ENCODE measurements at places on chromosomes 16 and 17.
A peak's percentile ranks its signal among the peaks of the same experiment; 100 is the strongest.

DNA sequence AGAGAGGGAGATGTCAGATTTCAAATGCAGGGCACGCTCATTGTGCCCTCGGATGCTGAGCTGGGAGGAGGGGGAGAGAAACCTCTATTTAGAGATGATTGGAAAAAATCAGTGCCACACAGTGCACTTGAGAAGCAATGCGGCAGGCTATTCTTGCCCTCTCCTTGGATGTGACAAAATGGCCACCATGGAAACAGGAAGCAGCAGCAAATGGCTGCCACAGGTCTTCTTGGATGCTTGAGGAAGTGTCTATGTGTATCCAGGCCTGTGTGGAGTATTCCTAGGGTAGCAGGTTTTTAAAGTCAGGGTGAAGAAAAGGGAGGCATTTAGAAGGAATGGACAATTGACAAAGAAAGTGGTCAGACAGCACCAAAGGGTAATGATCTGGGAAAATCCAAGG, 340.1 kb upstream of the ZFHX3 start:
- DNase-seq = no peak

GRCh38 chr17:38742411-38743308, 5.5 kb downstream of the PCGF2 start:
- DNase-seq = peak; percentile 93

- peak; percentile 45 for DNase-seq
Measured at GRCh38 chr16:621526-622105, 9.2 kb upstream of the WFIKKN1 start.

- DNase-seq = no peak
Measured at GRCh38 chr17:56141046-56141839, 12.0 kb upstream of the ANKFN1 start.

DNA sequence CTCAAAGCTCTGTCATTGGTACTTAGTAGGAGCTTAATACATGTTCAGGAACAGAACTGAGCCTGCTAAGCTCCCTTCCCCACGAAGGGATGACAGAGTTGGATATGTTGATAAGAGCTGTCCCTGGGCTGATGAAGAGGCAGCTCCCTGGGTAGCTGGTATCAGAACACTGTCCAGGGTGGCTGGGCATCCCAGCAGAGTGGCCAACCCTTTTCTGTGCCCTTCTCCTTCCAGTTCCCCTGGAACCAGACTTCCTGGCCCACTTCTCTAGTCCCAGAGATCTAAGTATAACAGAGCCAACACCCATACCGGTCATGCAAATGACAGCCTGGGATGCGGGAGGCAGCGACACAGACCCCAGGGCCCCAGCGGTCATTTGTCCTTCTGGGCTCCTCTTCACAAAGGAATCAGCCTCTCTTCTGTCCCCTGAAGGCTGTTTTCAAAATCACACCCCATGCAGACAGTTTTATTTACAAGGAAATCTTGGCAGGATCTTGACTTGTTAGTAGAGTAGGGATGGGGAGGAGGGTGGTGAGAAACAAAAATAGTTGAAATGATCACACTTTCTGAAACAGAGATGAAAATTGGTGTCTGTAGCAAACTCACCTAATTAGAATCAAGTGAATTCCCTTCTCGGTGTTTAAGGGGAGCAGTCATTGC, 1.4 kb upstream of the RHBDL3 start:
- no peak for DNase-seq

DNA sequence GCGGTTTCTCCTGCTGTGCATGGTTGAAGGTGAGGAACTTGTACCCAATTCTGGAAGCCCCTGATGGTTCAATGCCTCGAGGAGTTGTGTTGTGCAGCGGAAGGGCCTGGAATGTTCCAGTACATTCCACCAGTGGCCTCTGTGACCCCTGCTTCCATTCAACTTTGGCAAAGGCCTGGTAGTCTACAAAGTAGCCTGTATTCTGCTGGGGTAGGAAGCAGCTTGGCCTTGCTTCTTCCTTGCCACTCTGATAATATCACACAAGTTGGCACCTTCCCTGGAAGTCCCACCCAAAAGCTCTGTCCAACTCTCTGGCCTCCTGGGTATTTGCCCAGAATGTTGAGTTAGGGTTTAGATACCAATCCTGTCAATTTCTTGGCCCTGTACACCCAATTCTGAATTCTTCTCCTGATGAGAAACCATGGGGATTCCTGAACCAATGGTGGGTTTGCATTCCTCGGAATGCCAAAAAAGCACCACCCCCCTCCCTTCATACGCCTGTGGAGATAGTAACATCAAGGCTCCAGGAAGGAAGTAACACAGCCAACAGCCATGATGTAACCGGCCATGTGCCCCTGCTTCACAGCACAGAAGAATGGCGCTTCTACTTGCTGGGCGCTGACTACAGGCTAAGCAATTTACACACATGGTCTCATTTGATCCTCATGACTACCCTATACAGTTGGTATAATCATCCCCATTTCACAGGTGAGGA, 11.8 kb upstream of the FAM117A start:
- no peak for DNase-seq

GRCh38 chr17:49952209-49952911, 16.6 kb upstream of the DLX4 start:
- DNase-seq = peak; percentile 71

DNA sequence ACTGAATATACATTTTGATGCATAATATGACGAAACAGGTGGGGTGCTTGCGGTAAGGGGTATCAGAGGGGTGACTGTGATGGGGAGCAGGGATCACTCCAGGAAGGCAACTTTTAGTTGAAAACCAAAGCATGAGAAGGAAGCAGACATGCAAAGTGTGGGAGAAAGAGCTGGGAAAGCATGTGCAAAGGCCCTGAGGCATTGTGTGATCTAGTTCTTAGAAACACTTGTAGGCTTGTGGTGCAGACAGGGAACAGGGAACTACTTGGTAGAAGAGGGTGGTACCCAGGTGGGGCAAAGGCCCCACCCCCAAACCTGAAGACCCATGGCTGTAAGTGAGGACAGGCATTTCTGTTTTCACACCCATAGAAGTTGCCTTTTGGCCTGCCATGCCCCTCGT, 459.9 kb upstream of the EEF2KMT start:
- DNase-seq = no peak

GRCh38 chr16:48564544-48565444, 45.2 kb downstream of the N4BP1 start:
- DNase-seq = no peak

DNA sequence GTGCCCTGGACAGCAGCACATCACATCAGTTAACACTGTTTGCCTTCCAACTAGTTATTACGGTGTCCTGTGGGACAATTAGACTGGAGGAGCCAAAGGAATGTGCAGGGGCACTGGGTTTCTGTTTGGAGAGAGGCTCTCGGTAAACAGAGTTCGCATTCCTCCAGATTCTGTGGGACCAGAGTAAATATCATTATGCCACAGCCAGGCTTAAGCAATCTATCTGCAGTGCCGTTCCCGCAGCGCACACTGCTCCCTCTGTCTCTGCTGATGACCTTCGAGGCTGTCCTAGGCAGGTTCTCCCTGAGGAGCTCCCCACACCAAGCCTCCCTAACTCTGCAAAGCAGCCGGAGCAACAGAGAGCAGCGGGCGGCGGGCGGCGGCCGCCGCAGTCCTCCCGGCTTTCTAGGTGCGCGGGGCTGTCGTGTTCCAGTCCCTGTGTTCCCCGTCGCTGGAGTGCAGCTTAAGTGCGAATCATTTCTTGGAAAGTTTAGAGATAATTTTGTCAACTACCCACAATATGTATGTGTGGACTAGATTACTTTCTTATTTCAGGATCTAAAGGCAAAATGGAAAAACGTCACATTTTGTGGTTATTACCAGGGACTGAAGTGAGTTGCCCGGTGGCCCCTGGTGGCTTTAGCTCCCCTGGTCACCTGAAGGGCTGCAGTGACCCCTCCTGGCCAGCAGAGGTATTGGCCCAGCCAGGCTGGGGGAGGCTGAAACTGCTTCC, 43.3 kb downstream of the PGS1 start:
- DNase-seq = peak; percentile 49

DNA sequence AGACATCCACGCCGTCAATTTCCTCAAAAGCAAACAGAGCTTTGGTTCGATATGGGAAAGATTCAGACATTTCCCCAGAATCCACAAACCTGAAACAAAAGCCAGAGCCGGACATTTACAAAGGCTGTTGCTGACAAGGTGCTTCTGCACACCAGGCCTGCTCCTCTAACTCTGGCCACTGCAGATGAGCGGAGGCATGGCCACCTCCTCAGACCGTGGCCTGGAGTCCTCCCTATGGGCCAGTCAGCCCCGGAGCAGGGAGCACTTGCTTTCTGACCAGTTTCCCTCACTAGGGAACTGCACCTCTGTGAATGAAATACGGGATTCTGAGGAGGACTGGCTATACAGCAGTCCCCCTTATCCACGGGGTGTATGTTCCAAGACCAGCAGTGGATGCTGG, 22.3 kb upstream of the TRAP1 start:
- DNase-seq = no peak

- peak; percentile 65 for DNase-seq
Measured at GRCh38 chr17:48259694-48260291, 152.2 kb downstream of the SNX11 start.

DNA sequence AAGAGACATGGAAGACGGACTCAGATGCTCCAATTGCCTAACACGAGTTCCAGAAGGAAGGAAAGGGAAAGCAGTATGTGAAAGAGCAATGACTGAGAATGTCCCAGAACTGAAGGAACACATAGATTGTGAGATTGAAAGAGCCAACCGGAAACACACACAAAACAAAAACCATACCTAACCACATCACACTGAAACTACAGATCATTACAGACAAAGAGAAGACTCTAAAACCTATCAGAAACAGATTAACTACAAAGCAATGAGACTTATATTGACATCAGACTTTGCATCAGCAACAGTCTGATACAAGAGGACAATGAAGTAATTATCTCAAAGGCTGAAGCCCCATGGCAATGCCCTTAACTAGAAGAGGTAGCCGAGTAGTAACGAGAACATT, 45.6 kb upstream of the CLEC18B start:
- DNase-seq = no peak

DNA sequence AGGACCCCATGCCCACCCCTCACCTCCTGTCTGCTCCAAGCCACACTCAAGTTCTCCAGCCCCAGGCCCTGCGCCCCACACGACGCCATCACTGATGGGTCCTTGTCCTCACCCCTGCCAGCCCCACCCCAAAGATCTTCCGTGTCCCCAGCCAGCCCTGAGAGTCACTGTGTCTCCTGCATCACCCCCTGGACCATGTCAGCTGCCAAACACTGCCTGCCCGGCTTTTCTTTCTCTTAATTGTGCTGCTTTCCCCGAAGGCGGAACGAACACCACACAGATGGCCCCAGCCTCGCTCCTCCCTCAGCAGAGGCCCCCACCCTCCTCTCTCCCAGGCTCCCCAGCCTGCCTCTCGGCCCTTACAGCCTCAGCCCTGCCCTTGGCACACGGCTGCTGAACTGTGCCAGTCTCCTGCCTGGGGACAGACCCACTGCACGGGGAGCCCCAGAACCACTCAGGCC, 4.8 kb upstream of the GAA start:
- DNase-seq = no peak

DNA sequence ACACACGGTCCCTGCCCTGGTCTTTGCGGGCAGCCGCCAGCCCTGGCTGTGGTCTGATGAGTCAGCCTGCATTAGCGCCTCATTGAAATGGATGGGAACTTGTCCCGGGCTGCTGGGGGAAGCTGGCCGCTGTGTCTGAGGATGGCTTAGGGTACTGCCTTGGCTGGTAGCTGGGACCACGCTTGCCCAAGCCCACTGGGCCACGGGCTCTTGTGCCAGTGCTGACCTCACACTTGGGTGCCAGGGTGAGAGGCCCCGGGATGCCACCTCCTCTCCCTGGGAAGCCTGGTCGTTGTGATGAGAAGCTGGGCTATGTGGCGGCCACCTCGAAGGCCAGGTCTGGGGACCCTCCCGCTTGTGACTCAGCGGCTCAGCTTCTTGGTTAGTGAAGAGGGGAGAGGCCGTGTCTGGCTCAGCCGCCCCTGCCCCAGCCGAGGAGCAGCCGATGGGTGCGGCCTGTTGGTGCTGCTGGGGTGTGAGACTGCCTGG, 10.7 kb downstream of the CACNA1H start:
- no peak for DNase-seq

DNA sequence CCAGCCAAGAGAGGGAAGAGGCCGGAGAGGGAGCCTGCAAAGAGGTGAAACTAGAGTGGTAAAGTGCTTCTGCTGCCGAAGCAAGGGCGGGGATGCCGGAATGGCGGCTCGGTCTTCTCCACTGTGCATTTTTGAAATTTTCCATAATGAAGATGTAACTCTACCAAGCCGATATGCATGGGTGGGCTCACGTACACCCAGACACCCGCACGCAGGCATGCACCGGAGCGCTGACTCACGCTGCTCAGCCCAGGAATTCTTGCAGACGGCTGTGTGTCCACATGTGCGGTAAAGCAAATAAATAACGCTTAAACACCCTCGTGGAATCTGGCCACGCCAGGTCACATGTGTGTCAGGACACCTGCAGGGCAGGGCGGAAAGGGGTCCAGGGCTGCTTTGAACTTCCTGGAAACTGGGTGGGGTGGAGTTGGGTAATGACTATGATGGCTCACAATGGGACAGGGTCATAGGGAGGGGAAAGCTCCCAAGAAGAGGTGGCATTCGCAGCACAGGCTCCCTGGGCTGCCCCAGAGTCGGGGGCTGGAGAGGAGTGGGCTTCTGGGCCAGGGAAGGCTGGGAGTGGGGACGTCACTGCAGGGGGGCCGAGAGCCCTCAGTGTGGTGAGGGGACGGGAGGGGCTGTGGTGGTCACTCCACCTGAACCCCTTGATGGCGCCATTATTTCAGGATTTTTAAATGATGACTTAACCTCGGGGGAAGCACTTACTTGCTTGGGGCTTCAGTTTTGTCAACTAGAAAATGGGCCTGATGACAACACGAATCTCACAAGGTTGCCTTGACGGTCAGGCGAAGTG, 265.5 kb downstream of the PARN start:
- no peak for DNase-seq

- DNase-seq = no peak
Measured at GRCh38 chr17:50926523-50926922, 60.4 kb upstream of the TOB1 start.

GRCh38 chr17:75827308-75828075, 16.7 kb downstream of the UNC13D start:
- peak; percentile 66 for DNase-seq

GRCh38 chr17:2704890-2705248, 6.7 kb downstream of the CLUH start:
- DNase-seq = no peak

GRCh38 chr17:37039269-37039668, 90.5 kb downstream of the AATF start:
- DNase-seq = no peak

- DNase-seq = peak; percentile 55
Measured at GRCh38 chr17:39939588-39940419, 12.3 kb downstream of the LRRC3C start.

GRCh38 chr16:56909527-56909979, 22.4 kb upstream of the HERPUD1 start:
- DNase-seq = no peak

- DNase-seq = no peak
Measured at GRCh38 chr17:40825599-40825998, 3.2 kb upstream of the KRT10 start.

- no peak for DNase-seq
Measured at GRCh38 chr17:49224198-49224996, 6.2 kb downstream of the PHOSPHO1 start.
